ENCODE measurements at places on chromosomes 7 and 10. TPM values are rescaled to one million over a fixed set of nuclear protein-coding genes. Genes with fewer than 3 reads are reported as not detected.
A peak's percentile ranks its signal among the peaks of the same experiment; 100 is the strongest.

DNA sequence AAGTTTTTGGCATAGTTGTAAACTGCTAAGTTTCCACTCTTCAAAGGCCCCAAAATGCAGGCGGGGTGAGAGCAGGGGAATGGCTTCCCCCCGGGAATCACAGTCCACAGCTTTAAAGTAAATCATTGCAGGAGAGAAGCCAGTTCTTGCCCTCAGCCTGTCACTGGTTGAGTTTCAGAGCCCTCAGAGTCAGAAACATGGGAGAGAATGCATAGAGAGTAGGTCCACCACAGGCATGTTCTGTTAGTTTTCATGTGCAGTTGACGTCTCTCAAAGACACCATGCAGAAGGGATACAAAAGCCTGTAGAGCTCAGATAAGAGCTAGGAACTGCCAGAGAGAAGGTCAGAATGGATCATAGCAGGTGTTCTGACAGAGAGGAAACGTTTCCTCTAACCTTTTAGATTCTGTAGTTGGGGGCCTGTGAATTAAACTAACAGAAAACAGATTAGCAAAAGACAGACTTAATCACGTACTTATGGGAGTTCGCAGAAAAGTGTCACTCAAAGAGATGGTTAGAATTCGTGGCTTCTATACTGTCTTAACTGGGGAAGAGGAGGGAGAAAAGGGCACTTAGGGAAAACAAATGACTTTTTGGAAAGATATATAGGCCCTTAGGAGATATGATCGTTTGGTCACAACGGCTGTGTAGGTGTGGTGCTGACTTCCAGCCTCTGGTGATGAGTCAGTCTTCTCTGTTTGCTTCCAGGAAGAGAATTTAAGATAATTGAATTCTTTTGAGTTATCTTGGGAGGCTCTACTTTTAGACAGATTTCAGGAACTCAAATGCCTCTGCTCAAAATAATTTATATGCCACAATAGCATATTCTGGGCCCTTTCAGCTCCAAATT is 48.0 kb upstream of the MSRB2 start:
- DNase-seq = no peak

GRCh38 chr7:86778271-86778670 is 134.6 kb downstream of the GRM3 start:
- DNase-seq = no peak

- no peak for DNase-seq
These were observed 10.8 kb upstream of the OR6V1 start for GRCh38 chr7:143041346-143041745.

GRCh38 chr10:47099474-47099873 is 188.2 kb downstream of the PTPN20 start:
- no peak for DNase-seq

RAPGEF5 gene
- total RNA-seq = 1.1 TPM

GRCh38 chr10:28293236-28294168 is 9.4 kb downstream of the MPP7 start:
- no peak for DNase-seq

SPAM1 gene
- total RNA-seq = not detected

MACC1 gene
- total RNA-seq = 61.7 TPM

- no peak for DNase-seq
These were observed 33.8 kb downstream of the DLG5 start for GRCh38 chr10:77892761-77893160.

VSTM2A gene
- total RNA-seq = not detected

DNA sequence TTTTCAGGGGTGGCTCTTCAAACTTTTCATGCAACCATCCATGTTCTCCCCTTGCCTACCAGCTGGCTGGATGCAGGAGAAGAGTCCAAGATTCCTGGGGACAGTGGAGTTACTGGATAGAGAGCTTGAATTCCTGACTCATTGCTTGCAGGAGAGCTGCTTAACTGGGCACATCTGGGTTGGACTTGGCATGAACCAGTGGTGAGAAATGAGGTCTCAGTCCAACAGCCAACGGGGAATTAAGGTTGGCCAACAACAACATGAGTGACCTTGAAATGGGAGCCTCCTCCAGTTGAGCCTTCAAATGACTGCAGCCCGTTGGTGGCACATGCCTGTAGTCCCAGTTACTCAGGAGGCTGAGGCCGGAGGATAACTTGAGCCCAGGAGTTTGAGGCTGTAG is 58.1 kb upstream of the OPN4 start:
- no peak for DNase-seq

SPDYE6 gene
- not detected for total RNA-seq

- no peak for DNase-seq
These were observed 78.1 kb downstream of the INHBA start for GRCh38 chr7:41624818-41625217.

DNA sequence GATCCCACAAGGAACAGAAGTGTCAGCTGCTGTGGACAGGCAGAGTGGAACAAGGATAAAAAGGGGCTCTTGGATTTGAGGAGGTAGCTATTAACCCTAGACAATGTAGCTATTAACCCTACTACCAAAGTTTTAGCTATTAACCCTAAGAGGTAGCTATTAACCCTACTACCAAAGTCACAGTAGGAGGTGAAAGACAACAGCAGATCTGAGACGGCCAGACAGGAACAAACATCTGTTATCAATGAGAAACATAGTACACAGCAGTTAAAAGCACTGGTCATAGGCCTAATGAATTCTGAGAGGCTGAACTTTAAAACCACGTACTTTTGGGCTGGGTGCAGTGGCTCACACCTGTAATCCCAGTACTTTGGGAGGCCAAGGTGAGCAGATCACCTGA is 11.9 kb downstream of the ERCC6 start:
- no peak for DNase-seq

DNA sequence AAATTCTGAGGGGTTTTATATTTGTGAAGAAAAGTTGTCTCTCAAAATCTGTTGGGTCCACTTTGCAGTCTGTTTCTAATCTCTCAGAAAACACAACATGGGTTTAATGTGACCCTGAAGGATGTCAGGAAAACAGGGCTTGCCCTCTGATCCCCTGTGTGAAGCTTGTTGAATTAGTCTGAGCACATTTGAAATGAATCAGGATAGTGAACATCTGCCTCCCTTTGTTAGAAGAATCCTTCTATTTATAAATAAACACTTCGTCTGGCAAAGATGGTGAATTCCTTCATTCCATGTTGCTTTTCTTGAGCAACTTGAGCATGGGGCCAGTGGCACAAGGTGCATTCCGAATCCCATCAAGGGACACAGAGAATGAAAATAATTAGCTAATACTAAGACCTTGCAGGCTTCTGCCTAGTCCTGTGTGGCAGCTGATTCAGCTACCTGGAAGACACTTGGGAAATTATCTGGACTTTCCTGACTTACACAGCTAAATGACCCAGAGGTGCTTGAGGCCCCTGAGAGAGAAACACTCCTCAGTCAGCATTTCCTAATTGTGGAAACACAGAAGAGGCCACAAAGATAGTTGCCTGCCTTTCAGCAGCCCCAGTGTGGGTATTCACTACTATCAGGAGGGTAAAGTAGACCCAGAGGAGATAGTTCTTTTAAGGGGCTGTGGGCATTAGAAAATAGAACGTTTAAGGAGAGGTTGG is 305.5 kb downstream of the C7orf25 start:
- no peak for DNase-seq

DNA sequence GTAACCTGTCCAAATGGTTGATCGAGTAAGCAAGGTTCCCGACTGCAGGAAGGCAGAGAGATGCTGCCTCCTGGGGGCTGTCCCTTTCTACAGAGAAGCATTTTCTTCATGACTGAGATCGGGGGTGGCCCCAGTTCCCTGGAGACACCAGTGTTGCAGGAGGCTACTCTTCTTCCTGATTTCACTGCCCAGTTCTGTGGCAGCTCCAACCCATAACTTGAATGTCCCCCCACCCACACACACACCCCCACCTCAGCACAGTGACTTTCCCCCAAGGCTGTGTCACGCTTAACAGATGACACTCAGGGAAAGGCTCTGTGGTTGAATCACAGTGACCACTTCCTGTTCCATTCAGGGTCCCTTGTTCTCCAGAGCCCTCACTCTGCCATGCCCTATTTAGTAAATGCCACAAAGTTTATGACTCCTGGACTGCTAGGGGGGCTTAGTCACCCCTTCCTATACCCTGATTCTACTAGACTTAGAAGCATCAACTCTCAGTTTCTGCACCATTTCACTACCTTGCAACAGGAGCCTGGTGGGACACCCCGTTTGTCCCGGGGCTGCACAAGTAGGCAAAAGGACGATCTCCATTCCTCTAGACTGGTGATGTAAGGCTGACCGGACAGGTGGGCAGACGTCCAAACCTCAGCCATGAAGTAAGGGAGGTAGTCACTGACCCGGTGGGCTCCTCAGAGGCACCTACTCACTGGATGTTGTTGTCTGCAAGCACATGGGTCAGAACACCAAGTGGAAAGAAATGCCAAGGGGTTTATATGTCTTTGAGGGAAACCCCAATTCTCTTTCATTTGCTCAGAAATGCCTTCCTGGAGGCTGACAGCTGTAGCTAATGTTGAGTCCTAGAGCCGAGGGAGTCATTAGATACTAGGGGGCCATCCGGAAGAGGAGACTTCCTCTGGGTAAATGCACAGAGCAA is 31.3 kb upstream of the SMC3 start:
- DNase-seq = peak; percentile 81

NODAL gene
- 0.08 TPM for total RNA-seq

GRCh38 chr10:100186253-100187212 is 704 bp upstream of the ERLIN1 start:
- no peak for DNase-seq

Data from kidney epithelial cell (primary cell).